ENCODE measurements at places on chromosomes 1 and 21.

DNA sequence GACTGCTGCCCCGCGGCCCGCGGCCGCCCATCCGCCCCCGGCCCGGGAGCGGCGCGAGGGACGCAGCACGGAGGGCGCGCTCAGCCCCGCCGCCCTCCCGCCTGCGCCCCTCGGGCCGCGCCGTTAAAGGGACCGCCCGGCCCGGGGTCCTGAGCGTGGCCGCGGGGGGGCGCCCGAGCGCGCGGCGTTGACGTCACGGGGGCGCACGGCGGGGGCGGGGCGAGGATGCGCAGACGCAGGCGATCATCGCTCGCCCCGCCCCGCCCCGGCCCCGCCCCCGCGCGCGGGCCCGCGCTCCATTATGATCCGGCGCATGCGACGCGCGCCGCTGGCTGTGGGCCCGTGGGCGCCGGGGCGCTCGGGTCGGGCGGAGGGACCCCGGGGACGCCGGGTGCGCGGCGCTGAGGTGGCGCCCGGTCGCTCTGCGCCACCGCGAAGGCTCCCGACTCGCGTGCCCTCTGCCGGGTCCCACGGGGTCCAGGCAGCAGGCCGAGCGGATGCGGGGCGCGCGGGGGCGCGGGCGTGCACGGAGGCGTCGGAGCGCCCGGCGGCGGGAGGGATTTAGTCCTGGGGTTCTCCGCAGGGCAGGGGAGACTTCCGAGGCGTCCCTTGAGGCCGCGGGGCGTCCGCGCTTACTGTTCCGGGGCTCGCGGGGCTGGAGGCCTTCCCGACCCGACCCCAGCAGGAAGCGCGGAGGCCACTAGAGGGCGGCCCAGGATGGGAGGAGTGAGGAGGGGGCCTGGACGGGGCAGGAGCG lies at the start of gene DVL1:
TSS of gene DVL1 (minus strand) at position 163 of the 757 bp plus-strand sequence. CDS start 353 bp downstream, outside the sequence.
- peak; percentile 72 for DNase-seq

DNA sequence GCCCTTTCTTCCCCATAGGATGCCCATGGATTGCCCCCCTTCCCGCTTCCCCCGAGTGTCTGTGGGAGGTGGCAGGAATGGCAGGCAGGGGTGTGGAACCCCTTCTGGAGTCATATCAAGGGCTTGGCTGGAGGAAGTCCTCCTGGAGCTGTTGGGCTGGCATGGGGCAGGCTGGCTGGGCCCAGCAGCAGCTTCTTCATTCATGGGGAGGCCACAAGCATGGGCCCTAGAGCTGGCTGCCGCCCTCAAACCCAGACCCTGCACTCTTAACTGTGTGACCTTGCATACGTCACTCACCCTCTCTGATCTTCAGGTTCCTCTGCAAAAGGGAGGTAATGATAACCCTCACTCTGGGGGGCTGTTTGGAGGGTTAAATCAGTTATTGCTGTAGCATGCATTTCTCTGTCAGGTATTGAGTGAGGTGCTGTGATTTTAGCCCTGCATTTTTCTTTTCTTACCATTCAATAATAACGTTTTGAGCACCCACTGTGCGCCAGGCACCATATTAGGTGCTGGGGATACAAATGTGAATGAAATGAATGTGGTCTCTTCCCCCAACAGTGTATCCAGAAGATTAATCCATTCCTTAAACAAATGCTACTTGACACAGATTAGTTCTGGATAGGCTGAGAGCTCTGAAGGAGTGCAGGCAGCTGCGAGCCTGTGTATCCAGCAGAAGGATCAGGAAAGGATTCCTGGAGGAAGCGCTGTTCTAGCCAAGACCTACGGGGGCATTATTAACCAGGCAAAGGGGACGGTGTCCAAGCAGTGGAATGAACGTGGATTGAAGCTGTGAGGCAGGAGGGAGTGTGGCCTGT lies 9.3 kb downstream of the PCSK9 start:
- DNase-seq = no peak

DNA sequence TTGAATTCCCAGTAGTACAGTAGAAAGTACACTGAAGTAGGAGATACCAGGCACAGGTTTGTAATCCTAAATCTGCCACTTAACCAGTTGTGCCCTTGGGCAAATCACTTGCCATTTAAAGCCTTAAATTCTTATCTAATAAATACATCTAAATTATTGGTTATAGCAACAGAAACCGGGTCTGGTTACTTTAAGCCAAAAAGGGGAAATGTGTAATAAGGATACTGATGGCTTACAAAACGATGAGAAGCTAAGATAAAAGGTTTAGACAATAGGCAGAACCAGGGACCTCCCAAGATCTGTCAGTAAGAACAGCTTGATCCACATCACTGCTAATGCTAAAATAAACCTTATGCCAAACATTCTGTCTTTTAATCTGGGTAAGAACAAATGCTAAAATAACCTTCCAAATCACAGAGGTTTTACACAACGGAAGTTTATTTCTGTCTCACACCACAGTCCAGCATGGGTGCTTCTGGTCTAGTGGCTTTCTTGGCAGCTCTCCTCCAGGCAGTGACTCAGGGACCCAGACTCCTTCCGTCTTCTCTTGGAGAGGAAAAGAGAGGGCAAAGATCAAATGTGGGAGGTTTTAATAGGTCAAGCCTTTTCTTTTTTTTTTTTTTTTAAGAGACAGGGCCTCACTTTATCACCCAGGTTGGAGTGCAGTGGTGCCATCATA lies 16.5 kb upstream of the ZMYM1 start:
- peak; percentile 71 for DNase-seq

DNA sequence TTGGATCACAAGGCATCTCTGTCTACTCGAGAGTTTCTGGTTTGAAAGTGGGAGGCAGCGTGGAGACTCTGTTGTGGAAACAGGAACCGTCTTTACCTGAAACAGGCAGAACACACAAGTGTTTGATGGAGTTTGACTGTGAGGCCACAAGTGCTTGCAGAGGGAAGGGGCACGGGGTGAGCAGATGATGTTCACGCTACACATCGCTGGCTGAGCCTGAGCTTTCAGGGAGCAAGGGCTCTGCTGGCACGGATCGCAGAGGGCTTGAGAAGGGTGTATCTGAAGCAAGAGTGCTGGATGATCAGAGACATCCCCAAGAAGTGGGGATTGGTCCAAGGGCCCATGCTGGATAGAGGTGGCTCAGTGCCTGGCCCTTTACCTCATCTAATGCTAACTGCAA lies 59.3 kb downstream of the IGSF21 start:
- no peak for DNase-seq

DNA sequence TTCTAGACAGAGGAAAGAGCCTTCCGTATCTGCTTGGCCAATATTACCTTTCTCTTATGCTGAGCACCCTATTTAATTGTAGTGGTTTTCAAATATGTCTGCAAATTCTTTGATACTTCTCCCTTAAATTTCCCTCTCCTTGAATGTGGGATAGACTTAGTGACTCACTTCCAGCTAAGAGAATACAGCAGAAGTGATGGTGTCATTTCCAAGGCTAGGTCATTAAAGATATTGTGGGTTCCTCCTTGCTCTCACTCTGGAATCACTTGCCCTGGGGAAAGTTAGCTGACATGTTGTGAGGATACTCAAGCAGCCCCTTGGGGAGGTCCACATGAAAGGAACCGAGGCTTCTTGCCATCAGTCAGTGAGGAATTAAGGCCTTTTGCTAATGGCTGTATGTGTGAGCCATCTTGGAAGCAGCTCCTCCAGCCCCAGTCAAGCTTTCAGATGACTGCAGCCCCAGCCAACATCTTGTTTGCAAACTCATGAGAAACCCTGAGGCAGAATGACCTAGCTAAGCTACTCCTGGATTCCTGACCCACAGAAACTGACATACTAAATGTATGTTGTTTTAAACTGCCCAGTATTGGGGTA lies 8.1 kb upstream of the CITED4 start:
- DNase-seq = peak; percentile 63

All from kidney tubule cell (primary cell).